Spinal cord (tissue), 10 donors: ENCODE measurements at places on chromosomes 5 and 9. TPM values are rescaled to one million over a fixed set of nuclear protein-coding genes. Genes with fewer than 3 reads are reported as not detected.

Gene ZNF618
- total RNA-seq: 7.7 TPM

Gene NEURL1B
- total RNA-seq: 17.4 TPM

DNA sequence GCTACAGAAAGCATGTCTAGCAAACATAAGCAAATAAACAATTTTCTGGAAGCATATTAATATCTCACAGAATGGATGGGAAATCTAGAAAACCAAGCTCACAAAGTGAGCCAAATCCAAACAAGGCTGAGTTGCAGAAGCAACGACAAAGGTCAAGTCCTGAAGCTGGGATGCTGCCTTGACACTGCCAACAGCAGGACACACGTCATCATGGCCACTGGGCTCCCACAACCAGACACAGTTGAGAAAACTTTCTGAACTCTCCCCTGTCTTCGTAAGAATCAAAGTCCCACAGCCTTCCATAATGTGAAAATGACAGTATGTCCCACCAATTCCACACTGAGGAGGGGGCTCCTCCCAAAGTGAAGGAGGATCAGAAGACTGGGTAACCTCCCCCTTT is 37.6 kb downstream of the EPB41L4A start:
- no peak for DNase-seq
- no peak overlapping the region for H3K27ac ChIP-seq
- H3K36me3 ChIP-seq: no peaks in the 10 kb centered on the region
- no peak overlapping the region for H3K4me3 ChIP-seq
- H3K4me1 ChIP-seq: no peaks in the 10 kb centered on the region
- no peaks in the 10 kb centered on the region for H3K27me3 ChIP-seq

Gene ACOT12
- 3.8 TPM for total RNA-seq

- no peak for DNase-seq
- no peaks in the 10 kb centered on the region for H3K36me3 ChIP-seq
- H3K27me3 ChIP-seq: no peaks in the 10 kb centered on the region
- no peak overlapping the region for H3K4me3 ChIP-seq
- no peak overlapping the region for H3K27ac ChIP-seq
Observed at GRCh38 chr5:93296338-93296737, 284.7 kb downstream of the NR2F1-AS1 start.

Gene KLF4
- 39.1 TPM for total RNA-seq

DNA sequence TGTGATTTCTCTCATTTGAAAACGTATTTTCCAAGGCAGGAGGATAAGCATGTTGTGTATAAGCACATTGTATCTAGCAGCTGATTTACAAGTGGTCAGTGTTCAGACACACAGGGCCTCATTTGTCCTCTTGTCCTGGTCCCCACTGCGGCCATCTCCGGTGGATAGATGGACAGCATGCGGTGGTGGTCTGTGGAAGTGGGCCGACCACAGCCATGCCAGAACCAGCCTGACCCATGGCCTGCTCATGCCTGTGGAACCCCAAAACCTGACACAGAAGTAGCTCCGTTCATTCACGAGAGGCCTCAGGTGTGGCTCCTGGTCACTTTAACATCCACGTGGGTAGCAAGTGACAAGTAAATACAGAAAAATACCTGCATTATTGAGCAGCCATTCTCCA is 14.6 kb downstream of the IRX2 start:
- peaks cover 20% of the 10 kb centered on the region for H3K36me3 ChIP-seq
- peaks cover 19% of the 10 kb centered on the region for H3K4me1 ChIP-seq

GRCh38 chr5:133902511-133903118 is 65.8 kb downstream of the C5orf15 start:
- H3K4me3 ChIP-seq: no peak overlapping the region
- H3K36me3 ChIP-seq: no peaks in the 10 kb centered on the region
- DNase-seq: no peak
- no peak overlapping the region for H3K27ac ChIP-seq
- H3K27me3 ChIP-seq: peaks cover 5% of the 10 kb centered on the region

- H3K27ac ChIP-seq: no peak overlapping the region
- DNase-seq: no peak
- H3K27me3 ChIP-seq: no peaks in the 10 kb centered on the region
- no peak overlapping the region for H3K4me3 ChIP-seq
- no peaks in the 10 kb centered on the region for H3K4me1 ChIP-seq
Observed at GRCh38 chr5:155128786-155129512, 115.4 kb downstream of the KIF4B start.
